Non-pigmented ciliary epithelial cell (primary cell): ENCODE measurements at places on chromosomes 12 and 14.
A peak's percentile ranks its signal among the peaks of the same experiment; 100 is the strongest.

GRCh38 chr12:43306066-43306465, 245.9 kb downstream of the ADAMTS20 start:
- DNase-seq, result peak; percentile 98

DNA sequence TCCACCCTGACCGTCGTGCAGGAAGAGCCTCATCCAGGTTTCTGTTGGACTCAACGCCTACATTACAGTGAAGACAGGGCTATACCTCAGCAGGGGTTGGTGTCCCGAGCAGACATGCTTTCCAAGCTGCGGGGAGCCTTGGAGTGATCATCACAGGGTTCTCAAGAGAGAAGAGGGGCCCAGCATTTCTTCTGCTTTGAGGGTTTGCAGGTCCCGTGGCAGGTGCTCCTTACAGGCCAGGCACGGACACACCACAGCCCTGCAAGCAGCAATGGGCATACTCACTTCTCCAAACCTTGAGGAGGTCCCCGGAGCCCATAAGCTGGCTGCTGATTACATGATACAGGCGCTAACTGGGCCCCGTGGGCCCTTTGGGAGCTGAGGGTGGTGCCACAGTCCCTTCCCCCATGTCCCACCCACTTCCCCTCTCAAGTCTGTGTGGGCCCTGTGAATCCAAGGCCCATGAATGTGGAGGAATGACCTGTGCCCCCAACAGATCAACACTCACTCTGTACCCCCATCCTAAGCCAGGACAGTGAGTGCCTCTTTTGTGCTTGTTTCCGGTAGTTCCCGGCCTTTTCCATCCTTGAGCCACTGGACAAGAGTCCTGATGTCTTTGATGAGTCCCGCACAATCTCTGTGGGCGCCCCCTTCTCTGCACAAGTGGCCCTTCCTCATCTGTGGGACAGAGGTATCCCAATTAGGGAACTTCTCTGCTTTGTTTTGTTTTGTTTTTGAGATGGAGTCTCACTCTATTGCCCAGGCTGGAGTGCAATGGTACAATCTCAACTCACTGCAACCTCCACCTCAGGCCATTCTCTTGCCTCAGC, 1.1 kb downstream of the AQP2 start:
- no peak for DNase-seq

- no peak for DNase-seq
These were observed 78.1 kb upstream of the GRIN2B start for GRCh38 chr12:14059548-14059947.

DNA sequence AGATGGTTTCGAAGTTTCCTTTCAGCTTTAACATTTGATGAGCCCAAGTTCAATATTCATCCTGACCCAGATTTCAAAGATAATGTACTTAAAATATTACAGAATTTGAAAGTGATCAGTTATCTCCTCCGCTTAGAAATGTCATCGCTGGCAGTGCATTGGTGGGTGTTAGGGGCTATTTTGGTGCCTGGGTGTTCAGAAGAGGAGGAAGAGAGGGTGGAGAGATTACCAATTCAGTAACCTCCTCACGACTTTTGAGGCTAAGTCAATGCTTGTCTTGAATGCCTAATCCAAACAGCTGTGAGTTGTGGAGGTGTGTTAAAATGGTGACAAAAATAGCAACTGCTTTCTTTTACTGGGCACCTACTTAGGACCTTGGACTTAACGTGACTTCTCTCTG, 13.8 kb upstream of the DGLUCY start:
- DNase-seq, result no peak

GRCh38 chr14:94104731-94105130, 5.8 kb upstream of the IFI27 start:
- no peak for DNase-seq

DNA sequence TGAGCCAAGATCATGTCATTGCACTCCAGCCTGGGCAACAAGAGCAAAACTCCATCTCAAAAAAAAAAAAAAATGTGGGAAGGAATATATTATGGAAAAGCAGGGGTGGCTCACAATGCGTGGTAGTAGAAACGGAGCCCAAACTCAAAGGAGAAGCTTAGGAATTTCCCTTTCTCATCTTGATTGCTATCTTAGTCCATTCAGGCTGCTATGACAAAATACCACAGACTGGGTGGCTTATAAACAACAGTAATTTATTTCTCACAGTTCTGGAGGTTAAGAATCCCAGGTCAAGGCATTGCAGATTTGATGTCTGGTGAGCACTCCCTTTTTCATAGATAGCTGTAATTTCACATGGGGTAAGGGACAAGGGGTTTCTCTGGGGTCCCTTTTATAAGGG, 153.8 kb upstream of the KRR1 start:
- DNase-seq, result no peak

GRCh38 chr12:117845271-117845904, 123.4 kb downstream of the KSR2 start:
- DNase-seq, result no peak

GRCh38 chr14:31229009-31229408, 21.4 kb upstream of the HECTD1 start:
- DNase-seq, result no peak

DNA sequence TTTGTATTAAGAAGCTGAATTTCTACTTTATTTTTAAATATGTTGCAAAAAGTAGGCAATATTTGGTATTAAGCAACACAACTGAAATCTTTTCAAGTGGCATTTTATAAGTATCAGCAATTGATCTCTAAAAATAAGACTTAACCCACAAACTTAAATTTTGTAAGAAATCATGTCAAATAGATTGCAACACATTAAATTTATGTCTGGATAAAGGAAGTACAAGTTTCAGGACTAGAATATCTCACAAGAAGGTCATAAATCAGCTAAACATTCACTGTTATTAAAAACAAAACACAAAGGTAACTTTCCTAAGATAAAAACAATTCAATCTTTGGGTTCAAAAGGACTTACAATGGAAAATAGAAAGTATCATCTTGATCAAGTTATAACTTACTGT, 32.8 kb downstream of the CPNE8 start:
- DNase-seq, result no peak
